Amniotic stem cell (primary cell): ENCODE measurements at places on chromosomes 5 and 9.
A peak's percentile ranks its signal among the peaks of the same experiment; 100 is the strongest.

- no peak for DNase-seq
Observed at GRCh38 chr9:121221664-121222055, 20.0 kb upstream of the RAB14 start.

DNA sequence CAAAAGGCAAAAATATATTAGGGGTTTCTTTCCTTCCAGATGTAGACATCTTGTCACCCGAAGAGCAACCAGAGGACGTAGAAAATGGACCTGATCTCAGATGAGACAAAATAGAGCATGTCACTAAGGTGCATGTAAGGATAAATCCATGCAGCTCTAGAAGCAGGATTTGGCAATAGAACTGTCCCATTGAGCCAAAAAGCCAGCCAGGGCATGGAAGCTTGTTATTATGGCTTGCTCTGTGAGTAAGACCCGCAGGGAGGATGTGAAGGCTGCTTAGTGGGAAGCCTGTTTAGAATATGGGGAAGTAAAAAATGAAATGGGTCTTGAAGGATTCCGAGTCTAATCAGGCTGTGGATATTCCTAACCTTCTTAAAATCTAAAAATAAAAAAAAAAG, 165.6 kb upstream of the MPDZ start:
- DNase-seq, result no peak

- DNase-seq, result peak; percentile 15
Observed at GRCh38 chr5:170070556-170071412, 34.9 kb upstream of the FOXI1 start.

DNA sequence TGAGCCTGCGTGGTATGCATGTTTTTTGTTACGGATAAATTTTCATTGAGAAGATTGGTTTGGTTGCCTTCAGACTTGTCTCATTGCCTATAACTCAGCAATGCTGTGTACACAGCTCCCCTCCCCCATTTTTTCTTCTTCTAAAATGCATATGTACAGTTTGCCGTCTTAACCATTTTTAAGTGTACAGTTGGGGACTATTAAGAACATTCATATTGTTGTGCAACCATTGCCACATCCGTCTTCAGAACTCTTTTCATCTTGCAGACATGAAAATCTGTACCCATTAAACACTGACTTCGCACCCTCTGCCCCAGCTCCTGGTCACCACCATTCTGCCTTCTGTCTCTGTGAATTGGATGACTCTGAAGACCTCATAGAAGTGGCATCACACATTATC, 6.2 kb downstream of the EXOC3 start:
- DNase-seq, result no peak

DNA sequence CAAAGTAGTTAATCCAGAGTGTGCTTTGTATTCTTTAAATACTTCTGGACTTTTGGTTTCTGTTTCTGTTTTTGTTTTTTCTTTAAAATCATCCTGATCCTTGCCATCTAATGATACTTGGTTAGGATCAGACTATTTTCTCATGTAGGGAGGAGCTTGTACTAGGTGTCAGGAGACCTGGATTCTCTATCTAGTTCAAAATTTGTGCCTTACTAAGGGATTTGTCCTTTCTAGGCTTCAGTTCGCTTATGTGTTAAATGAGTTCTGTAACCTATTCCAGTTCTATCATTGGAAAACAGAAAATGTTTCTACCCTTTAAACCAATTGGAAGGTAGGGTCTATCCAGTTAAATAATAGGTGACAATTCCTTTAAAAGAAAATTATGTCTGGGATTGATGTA, 3.3 kb upstream of the MEF2C start:
- DNase-seq, result no peak

GRCh38 chr5:109706095-109706494, 16.4 kb downstream of the MAN2A1 start:
- DNase-seq, result no peak

DNA sequence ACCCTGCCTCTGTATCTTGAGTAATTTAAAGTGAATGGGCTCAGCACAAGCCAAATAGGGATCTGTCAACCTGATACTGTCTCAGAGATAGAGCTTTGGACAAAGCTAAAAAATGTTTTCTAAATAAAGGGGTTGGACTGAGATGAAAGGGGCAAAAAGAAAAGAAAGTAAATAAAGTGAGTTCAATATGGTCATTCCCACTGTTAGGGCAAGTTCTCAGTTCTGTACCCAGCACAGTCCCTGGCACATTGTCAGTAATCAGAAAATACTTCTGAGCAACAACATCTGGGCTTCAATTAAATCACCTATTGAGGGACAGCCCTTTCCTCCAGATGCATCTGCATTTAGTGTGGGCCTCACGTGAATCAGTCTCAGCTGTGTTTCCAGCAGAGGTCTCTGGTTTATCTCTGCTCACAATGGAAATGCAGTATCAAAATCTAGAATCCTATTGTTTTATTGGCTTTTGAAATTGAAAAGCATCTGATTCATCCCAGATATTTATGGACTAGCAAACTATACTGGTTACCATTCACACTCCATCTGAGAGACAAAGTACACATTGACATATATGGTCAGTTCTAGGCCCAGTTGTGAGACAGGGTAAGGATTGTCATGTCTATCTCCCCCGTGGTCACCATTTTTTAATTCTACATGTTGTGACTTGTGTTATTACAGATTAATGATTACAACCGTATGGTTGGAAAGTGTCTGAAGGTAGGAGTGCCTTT, 35.6 kb downstream of the ZNF474 start:
- no peak for DNase-seq

DNA sequence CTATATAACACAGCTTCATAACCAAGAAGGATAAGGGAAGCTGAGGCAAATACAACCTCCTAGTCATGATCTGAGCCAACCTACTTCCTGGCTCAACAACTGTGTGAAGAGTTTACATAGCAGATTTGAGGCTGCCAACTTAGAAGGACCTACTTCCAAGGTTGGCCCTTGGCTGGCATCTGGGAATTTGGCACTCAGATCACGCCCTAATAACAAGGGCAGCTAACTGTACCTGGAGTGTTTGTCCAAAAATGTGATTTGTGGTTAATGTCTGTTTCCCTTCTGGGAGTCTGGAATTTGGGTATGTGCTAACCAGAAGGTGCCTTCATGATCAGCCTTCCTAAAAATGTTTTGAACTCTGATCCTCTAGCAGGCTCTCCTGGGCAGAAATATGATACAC, 287.2 kb downstream of the CAAP1 start:
- DNase-seq, result no peak

GRCh38 chr9:102461156-102461819, 533.8 kb upstream of the CYLC2 start:
- DNase-seq, result no peak

DNA sequence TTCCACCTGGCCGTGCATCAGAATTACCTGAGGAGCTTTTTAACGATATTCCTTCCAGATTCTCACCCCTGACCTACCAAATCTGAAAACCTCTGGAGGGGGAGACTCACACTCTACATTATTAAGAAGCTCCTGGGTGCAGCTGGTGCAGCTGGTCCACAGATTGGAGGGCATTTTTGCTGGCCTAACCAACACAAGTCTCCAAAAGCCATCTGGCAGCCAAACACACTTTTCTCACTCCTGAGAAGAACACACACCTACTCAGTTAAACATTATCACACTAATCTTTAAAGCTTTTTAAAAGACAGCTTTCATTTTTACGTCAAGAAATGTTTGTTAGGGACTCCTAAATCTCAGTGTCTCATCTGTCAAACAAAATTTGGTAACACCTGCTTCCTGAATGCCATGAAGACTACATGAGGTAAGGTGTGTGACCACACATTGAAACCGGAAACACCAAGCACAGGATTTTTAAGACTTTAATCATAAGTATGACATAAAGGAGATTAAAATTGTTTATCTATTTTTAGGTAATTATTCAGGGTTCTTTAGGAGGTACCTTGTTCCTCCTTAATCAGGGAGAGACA, 14.2 kb upstream of the PTPN3 start:
- no peak for DNase-seq

- DNase-seq, result no peak
Observed at GRCh38 chr9:71896761-71897160, 14.2 kb downstream of the ABHD17B start.

DNA sequence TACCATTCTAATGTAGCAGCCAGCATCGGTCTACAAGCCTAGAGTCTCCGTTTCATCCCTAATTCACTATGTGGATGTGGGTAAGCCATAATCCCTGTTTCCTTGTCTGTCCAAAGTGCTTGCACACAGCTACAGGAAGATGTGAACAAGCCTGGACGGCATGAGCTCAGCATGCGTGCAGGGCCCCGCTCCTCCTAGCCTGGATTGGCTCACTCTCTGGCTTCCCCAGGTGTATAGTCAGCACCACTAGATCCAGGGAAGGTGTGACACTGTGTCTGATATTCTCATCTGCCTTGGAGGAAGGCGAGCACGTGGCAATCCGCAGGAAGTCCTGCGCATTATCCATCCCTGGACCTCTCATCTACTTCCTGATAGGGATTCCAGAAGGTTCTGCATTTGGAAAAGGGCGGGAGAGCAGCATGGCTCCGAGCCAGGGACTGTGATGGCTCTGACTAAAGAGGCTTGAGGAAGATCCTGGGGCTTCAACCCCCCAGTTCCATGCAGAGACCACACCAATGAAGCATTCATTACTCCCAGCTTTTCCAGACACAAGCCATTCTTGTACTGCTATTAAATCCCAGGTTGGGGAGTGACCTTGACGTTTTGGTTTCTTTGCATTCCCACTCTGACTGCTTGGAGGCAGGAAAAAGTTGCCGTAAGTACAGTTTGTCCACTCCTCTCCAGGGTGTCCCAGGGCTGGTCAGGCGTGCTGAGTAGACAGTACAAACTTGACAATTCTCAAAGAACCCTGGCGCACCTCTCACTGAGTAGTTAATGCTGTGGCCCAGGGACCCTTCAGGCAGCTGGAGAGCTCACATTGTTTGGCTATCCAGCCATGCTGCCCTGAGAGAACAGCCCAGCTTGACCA, 65.6 kb downstream of the PSD2 start:
- no peak for DNase-seq

GRCh38 chr5:173283318-173284288, 44.6 kb downstream of the STC2 start:
- peak; percentile 48 for DNase-seq

DNA sequence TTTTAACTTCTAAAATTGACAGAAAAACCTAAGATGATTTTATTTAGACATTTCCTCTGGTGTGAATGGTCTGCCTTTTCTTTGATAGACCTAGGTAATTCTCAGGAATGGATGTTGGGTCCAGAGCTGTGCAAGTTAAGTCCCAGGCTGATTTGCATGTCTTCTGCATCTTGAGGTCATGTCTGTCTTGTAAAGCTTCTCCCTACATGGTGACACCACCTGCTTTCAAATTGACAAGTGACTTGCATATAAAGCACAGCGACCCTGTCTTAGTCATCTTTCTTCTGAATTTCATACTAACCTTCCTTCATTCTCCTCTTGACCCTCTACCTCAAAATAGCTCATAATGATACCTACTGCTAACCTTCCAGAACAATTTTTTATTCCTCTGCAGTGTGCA, 29.2 kb downstream of the OSTF1 start:
- no peak for DNase-seq

DNA sequence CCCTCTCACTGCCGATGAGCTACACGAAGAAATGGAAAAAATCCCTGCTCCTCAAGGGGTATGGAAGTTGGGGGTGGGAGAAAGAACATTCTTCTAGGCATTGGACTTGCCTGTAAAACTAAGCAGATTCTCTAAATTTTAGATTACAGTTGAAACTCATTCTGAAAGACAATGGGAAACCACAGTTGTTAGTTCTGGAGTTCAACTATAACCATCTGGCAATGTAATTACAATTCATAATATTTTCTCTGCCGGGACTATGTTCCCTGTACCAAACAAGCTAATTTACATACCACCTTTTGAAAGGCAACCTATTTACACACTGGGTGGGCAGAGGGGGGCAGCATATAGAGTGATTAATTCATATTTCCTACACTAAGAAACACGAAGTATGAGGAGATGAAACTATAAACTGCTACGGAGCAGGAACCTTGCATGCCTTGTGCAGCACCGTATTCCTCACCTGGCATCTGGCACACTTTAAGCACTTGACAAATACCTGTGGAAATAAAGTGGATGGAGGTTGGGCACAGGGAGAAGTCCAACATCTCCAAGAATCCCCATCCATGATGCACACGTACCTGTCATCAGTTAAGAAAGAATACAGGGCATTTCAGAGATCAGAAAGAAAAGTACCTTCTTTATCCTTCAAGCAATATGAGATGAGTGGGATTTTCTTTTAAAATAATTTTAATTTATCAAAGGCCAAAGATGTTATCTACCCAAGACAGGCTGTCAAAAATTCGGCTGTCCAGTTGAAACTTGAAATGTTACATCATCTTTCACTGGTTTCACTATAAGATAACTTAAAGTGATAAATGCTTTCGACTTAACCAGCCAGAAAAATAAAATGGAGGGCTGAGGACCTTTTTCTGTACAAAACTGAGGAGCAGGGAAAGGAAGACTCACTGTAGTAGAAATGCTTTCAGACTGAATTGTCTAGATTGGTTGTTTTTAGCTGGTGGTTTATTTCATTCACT, 54.2 kb downstream of the SSBP2 start:
- DNase-seq, result no peak

GRCh38 chr5:128927644-128928043, 37.6 kb upstream of the SLC27A6 start:
- no peak for DNase-seq

DNA sequence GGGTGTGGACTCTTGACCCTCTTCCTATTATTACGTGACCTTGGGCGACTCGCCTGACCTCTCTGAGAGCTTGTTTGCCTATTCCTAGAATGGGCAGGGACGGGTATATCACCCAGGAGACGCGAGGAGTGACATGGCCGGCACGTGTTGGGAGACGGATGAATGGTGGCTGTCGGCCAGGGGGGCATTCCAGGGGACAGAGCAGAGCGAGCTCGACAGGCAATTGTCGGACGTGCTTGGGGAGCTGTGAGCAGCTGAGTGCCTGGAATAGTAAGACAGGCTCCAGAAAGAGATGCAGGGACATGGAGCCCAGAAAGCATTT, 29.3 kb upstream of the UNC5A start:
- no peak for DNase-seq

- no peak for DNase-seq
Observed at GRCh38 chr9:122040561-122041242, 52.4 kb downstream of the TTLL11 start.

- DNase-seq, result no peak
Observed at GRCh38 chr9:130927995-130928900, 10.8 kb downstream of the FIBCD1 start.

GRCh38 chr5:67350185-67350584, 153.6 kb upstream of the CD180 start:
- DNase-seq, result no peak

GRCh38 chr9:126270556-126270955, 56.1 kb upstream of the MVB12B start:
- no peak for DNase-seq

- no peak for DNase-seq
Observed at GRCh38 chr9:4822057-4822456, 29.3 kb downstream of the RCL1 start.
